ENCODE measurements at places on chromosomes 7 and 10. TPM values are rescaled to one million over a fixed set of nuclear protein-coding genes. Genes with fewer than 3 reads are reported as not detected.

Gene OPN1SW
- not detected for polyA plus RNA-seq

Gene TCAF2
- polyA plus RNA-seq = 0.10 TPM

Gene NPC1L1
- polyA plus RNA-seq = not detected

Gene CLIP2
- 5.7 TPM for polyA plus RNA-seq

Gene TACC2
- polyA plus RNA-seq = not detected

Gene AQP1
- not detected for polyA plus RNA-seq

DNA sequence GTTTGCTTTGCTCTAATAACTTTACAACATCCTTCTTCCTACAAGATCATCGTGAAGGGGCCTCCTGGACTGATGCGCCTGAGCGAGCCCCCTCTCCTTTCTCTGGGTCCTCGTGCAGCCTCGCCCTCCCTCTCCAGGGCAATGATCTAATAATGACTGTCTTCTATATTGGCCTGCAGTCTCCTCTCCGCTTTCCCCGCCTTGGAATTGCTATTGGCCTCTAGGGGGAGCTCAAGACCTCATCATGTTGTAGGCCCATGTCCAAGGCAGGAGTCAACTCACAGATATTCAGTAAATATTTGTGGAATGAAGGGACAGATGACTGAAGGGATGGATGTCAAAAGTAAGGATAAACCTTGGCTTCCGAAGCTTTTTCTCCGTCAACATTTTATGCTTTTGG is 1180.3 kb downstream of the TYW1 start:
- H3K4me3 ChIP-seq = no peak overlapping the region
- DNase-seq = peak; percentile 2
- H3K27me3 ChIP-seq = no peaks in the 10 kb centered on the region
- no peaks in the 10 kb centered on the region for H3K36me3 ChIP-seq

DNA sequence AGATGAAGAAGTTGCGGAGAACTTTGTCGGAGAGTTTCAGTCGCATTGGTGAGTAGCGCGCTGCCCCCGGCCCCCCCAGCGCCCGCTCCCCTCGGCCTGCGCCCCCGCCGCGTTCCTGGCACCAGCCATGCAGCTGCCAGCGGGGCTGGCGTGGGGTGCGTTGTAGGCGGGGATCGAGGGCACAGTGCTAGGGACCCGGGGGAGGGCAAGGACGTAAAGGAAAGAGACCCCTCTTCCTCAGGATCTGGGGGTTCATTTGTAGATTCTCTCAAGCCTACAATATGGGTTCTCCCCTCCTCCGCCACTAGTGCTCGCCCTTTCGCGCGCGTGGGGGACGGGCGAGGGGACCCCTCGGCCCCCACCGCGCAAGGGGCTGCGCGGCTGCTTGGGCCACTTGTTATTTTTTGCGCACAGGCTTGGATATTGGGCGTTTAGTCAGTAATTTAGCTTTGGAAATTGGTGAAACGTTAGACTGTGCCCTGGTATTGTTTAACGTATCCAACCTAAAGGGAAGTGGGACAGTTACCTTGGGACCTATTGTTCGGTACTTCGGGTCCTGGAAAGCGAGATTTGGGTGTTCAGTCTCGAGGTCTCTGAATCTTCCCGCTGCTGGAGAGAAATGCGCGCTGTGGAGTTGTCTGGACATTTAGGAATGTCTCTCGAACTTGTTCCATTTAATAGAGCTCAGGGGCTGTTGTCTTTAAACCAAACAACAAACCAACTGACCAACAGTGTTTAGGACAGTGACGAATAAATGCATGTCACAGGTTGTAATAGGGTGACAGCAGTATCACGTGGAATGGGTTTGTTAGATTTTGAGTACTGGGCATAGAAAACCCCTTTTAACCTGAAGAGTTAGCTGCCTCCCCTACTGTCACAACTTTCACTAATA is 796 bp downstream of the CDK14 start:
- peaks cover 62% of the 10 kb centered on the region for H3K4me1 ChIP-seq
- DNase-seq = peak; percentile 54
- H3K4me3 ChIP-seq = peak overlapping the region; percentile 94
- H3K27me3 ChIP-seq = peaks cover 10% of the 10 kb centered on the region

- no peak overlapping the region for H3K27ac ChIP-seq
- no peaks in the 10 kb centered on the region for H3K27me3 ChIP-seq
- no peak for DNase-seq
- peaks cover 9% of the 10 kb centered on the region for H3K36me3 ChIP-seq
- H3K4me1 ChIP-seq = no peaks in the 10 kb centered on the region
- no peak overlapping the region for H3K4me3 ChIP-seq
Observed at GRCh38 chr10:101405001-101405400, 51.0 kb downstream of the BTRC start.

- no peaks in the 10 kb centered on the region for H3K36me3 ChIP-seq
- peak overlapping the region; percentile 85 for H3K27ac ChIP-seq
- peak overlapping the region; percentile 39 for H3K4me3 ChIP-seq
- H3K27me3 ChIP-seq = no peaks in the 10 kb centered on the region
- DNase-seq = no peak
Observed at GRCh38 chr10:6399879-6400278, 180.2 kb downstream of the PRKCQ start.

Data from CD14-positive monocyte (primary cell).